ENCODE measurements at places on chromosomes 5 and 9.

GRCh38 chr9:136615631-136616306 is 46.9 kb upstream of the EGFL7 start:
- no peak for DNase-seq

- DNase-seq, result no peak
These were observed 11.7 kb upstream of the OR1J2 start for GRCh38 chr9:122498883-122499288.

GRCh38 chr9:14932641-14933040 is 22.4 kb upstream of the FREM1 start:
- DNase-seq, result no peak

GRCh38 chr5:123997064-123997461 is 485.1 kb downstream of the CSNK1G3 start:
- no peak for DNase-seq

DNA sequence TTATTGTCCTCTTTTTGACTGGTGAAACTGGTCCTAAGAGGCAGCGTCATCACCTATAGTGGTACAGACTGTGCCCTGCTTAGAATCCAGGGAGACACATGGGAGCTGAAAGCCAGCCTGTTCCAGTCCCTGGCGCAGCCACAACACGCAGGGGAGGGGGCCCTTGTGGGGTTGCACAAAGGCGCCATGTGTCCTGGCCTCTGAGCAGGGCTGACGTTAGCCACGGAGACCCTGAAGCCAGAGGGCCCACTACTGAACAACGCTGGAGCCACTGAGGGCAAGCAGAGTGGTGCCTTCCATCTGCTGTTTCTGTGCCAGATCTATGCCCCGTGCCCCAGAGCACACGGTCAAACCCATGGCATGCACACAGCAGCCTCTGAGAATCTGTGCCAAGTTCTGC is 147.3 kb downstream of the ACTL7B start:
- DNase-seq, result no peak

GRCh38 chr5:96227957-96228356 is 205.1 kb downstream of the PCSK1 start:
- DNase-seq, result no peak

GRCh38 chr5:36734422-36734821 is 128.0 kb downstream of the SLC1A3 start:
- DNase-seq, result no peak

DNA sequence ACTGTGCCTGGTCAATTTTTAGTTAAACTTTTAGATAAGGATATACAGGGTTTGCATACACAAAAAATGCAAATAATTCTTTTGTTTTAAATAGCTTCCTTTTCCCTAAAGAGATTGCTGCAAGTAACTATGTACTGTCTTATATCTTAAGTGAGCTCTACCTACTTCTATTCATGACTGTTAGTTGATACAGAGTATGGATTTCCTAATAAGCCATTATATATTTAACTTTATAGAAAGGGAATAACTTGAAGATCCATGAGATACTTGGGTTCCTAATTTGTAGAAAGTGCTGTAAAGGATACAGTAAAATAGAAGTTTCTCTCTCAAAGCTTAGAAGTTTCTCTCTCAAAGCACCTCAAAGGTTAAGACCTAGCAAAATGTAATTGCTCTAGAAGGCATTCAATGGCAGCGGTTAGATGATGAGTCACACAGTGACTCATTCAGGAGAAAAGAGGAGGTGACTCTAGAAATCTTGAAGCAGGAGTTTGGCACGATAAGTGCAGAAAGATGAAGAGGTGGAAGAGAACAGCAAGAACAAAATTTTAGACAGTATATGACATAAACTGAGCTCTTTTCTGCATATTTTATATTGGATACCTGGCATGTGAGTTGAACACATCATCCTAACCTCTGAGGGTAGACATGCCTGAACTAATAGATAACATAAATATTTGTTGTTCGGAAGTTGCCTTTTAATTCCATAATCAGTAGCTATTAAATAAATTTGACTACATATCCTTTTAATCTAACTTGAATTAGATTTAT is 5.5 kb upstream of the DNAJC21 start:
- DNase-seq, result no peak

All from activated CD8-positive, alpha-beta memory T cell treated with anti-CD3 and anti-CD28 coated beads for 4 hours (primary cell).